ENCODE measurements at places on chromosomes 7 and 10.

GRCh38 chr10:115129752-115130151 lies 36.6 kb downstream of the ATRNL1 start:
- DNase-seq, result peak; percentile 45

- no peak for DNase-seq
Observed at GRCh38 chr7:50857804-50858489, 75.3 kb upstream of the GRB10 start.

GRCh38 chr7:3146571-3147226 lies 103.0 kb upstream of the CARD11 start:
- DNase-seq, result no peak

DNA sequence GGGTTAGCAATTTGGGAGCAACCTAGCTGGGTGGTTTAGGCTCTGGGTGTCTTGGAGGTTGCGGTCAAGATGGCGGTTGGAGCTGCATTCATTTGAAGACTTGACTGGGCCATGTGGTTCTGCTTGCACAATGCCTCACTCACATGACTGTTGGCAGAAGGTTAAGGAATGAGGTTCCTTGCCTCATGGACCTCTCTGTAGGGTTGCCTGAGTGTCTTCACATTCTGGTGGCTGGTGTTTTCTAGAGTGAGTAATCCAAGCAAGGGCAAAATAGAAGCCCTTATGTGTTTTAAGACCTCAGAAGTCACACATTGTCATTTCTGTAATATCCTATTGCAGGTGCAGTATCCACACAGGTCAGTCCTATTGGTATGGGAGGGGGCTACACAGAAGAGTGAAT lies 52.0 kb downstream of the CDK14 start:
- no peak for DNase-seq

DNA sequence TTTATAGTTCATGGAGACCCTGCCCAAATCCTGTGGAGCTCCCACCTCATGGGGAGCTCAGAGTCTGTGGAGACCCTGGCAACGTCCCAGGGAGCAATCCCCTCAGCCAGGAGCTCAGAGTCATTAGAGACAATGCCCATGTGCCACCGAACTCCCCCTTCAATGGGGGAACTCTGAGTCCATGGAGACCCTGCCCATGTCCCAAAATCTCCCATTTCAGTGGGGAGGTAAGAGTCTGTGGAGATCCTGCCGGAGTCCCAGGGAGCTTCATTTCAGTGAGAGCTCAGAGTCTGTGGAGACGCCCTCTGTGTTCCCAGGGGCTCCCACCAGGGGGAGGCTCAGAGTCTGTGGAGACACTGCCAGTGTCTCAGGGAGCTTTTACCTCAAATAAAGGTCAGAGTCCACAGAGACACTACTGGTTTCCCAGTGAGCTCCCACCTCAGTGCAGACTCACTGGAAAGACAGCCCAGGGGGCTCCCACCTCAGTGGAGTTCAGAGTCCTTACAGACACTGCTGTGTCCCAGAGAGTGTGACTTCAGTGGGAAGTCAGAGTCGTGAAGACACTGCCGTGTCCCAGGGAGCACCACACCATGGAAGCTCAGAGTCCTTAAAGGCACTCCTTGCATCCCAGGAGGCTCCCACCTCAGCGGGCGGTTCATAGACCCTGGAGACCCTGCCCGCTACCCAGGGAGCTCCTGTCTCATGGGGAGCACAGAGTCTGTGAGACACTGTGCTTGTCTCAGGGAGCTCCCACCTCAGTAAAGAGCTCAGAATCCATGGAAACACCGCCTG lies 5.0 kb downstream of the MYO1G start:
- no peak for DNase-seq

GRCh38 chr7:73865738-73866445 lies 4.9 kb downstream of the TMEM270 start:
- DNase-seq, result peak; percentile 69

- no peak for DNase-seq
Observed at GRCh38 chr10:62707810-62708209, 96.7 kb upstream of the ADO start.

DNA sequence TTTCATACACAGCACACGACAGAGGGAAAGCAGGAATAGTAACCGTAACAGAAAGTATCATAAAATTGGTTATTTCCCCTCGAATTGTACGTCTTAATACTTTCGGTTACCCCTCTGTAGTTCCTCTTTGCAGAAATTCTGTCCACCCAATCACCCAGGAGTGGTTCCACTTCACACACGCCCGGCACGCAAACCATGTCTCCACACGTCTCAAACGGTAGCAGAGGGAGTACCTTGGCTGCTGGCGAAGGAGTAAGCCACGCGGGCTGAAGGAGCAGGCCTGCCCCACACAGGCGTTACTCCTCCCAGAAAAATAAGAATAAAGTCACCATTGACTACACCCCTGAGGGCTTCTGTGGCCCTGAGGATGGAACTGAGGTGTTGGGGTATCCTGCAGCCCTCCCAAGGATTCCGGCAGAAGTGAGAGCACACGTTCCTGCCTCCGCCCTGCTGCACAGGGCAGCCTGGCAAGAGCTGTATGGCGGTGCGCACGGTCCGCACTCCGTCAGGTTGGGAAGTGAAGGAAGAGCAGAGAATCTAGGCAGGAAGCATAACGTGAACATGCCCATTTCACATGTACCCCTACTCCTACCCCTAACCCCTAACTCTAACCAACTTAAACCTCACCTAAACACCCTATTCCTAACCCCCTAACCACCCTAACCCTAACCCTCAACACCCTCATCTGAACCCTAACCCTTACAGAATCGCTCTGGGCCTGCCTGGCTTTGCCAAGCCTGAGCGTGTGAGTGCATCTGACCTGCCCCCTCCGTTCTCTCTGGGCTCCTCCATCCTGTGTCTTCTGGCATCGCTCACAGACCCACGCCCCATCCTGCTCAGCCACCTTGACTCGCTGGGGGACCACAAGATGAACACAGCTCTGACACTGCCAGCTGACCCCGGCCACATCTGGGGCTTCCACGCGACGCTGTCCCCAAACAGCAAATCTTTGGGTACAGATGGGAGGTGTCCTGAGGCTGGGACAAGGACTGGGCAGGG lies 18.2 kb downstream of the GPR146 start:
- no peak for DNase-seq

DNA sequence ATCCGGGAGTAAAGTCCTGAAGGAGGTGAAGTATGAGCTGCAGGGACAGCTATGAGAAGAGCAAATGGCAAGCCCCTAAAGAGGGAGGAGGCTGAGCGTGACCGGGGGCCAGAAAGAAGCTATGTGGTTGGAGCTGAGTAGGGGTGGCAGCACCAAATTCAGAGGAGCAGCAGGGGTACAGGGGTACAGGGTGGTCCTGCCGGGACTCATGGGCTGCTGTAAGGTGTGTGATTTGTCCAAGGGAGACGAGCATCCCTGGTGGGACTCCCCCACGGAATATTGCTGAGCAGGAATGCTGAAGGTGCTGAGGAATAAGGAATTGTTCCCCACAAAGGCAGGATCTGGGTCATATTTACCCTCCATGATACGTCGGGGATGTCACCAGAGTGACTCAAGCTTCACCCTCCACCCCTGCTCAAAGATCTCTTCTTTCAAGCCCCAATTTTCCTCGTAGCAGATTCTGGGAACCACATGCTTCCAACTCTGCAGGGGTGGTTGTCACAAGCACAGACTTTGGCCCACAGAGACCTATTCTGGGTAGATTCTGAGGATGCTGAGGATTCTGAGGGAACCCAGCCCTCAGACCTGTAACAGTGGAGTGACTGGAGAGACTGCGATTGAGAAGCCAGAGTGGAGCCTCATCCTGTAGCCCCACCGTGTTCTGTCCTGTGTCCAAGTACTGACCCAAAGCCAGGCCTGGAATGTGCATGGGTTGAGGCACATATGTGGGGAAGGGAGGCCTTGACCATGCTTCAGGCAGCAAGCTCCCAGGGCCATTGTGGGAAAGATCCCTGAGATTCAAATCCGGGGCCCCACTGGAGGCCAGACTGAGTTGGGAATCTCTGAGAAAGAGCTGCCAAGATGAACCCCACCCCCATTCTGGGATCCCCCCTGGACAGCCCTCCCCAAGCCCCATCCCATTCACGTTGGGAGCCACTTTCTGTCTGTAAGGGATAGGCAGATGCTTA lies 4.2 kb downstream of the SFTPD start:
- no peak for DNase-seq

- no peak for DNase-seq
Observed at GRCh38 chr7:101853684-101854083, 36.3 kb downstream of the CUX1 start.

DNA sequence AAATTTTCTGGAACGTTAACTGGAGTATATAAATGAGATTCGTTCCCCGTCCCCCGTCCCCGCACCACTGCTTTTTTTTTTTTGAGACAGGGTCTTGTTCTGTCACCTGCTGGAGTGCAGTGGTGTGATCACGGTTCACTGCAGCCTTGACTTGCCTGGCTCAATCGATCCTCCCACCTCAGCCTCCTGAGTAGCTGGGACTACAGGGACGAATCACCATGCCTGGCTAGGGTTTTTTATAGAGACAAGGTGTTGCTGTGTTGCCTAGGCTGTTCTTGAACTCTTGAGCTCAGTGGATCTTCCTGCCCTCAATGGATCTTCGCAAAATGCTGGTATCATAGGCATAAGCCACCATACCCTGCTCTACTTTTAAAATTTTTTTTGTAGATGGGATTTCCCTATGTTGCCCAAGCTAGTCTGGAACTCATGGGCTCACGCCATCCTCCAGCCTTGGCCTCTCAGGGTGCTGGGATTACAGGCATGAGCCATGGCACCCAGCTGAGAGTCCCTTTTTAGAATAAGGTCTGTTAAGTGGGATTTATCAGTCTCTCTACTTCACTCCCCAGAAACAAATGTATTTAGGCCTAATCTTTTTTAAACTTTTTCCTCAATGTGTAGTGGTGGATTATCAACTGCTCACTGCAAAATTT lies 122.9 kb downstream of the LYZL1 start:
- no peak for DNase-seq

DNA sequence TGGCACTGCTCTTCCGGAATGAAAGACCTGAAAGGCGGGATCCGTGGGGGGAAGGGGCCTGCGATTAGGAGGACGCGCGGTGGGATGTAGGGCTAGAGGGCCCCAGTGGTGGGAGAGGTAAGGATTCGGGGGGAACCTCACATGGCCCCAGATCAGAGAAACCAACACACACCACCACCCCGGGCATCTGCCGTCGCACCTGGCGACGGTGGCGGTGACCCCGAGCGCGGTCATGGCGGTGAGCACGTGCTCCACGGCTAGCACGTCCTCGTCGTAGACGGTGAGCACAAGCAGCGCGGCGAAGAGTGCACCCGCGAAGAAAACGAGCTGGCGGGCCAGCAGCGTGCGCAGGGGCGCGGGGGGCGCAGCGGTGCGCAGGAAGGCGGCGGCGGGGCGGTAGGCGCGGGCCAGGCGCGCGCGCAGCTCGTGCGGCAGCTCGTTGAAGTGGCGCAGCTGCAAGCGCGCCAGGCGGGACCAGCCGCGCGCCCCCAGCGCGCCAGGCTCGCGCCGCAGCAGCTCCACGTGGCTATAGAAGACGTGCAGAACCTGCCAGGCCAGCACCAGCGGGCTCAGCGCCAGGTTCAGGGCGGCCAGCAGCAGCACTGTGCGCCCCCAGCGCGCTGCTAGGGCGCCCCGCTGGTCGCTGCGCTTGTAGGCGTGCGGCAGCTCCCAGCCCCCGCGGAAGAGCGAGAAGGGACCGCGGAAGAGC lies 5.7 kb downstream of the ATG9B start:
- peak; percentile 46 for DNase-seq

DNA sequence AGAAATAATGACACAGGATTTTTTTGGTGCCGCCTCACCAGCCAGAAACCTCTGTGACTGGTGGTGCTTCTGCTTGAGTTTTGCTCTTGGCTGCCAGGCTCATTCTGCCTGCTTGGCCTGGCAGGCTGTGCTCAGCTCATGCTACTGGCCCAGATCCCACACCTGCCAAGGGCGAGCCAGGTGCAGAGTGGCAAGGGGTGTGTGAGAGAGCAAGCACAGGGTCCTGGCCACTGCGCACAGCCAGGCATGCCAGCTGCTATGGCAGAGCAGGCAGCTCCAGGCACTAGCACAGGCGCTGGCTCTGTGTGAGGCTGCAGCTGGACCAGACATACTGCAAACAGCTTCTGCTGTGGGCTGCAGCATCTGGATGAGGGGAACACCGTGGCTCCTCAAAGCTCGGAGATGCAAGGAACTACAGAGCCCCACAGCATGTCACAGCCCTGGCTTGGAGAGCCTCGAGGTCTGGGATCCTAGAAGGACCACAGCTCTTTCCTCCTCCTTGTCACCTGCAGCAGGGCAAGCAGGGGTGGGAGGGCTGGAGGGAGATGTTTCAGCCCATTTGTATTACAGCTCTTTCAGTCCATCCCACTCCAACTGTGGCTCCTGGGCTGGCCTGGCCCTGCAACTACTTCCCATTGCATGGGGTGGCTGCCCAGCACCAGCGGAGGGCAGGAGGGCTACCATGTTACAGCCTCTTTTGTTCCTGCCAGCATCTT lies 313.4 kb upstream of the SEMA3C start:
- peak; percentile 81 for DNase-seq

DNA sequence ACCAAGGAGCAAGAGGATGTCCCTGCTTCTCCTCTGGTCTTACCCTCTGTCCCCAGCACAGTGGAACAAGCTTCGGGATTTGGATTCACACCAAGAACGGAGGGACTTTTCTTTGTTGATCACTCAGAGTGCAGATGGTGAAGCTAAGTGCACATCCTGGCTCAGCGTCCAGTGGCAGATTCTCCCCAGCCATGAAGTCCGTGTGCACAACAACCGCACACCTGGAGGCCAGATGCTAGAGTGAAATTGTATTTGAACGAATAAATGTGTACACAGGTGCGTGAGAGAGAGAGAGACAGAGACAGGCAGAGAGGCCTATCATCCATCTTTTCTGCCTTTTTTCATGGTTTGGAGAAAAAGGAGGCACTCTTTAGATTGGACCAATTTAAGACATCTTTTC lies 31.5 kb downstream of the ASB13 start:
- no peak for DNase-seq

- no peak for DNase-seq
Observed at GRCh38 chr7:55975988-55976633, 11.7 kb downstream of the NIPSNAP2 start.

GRCh38 chr10:94583124-94583523 lies 37.5 kb downstream of the HELLS start:
- no peak for DNase-seq

GRCh38 chr10:120650705-120651399 lies 193.8 kb downstream of the PLPP4 start:
- no peak for DNase-seq

- DNase-seq, result peak; percentile 70
Observed at GRCh38 chr10:61148451-61148850, 204.5 kb upstream of the RHOBTB1 start.

GRCh38 chr10:96585736-96586418 lies 935 bp downstream of the TM9SF3 start:
- DNase-seq, result peak; percentile 19
